ENCODE measurements at places on chromosomes 11 and 22.
A peak's percentile ranks its signal among the peaks of the same experiment; 100 is the strongest.

DNA sequence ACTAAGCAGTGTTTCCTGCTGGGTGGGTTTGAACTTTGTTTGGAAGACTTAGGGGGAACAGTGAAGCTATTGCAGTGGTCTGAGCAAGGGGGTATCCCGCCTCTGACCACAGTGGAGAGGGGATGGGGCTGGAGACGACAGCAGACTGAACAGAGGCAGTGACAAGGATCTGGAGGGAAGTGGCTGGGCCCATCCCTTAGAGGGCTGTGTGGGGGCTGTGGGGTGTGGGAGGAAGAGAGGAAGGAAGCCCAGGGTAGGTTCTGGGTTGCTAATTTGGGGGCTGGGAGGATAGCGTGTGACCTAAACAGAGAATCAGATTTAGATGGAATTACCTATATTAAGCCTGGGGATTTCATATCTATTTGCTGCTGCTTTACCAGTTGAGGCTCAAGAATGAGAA lies 70.7 kb downstream of the BMAL1 start:
- no peak for DNase-seq

- no peak for DNase-seq
Observed at GRCh38 chr22:50236731-50237409, 8.0 kb downstream of the TUBGCP6 start.

DNA sequence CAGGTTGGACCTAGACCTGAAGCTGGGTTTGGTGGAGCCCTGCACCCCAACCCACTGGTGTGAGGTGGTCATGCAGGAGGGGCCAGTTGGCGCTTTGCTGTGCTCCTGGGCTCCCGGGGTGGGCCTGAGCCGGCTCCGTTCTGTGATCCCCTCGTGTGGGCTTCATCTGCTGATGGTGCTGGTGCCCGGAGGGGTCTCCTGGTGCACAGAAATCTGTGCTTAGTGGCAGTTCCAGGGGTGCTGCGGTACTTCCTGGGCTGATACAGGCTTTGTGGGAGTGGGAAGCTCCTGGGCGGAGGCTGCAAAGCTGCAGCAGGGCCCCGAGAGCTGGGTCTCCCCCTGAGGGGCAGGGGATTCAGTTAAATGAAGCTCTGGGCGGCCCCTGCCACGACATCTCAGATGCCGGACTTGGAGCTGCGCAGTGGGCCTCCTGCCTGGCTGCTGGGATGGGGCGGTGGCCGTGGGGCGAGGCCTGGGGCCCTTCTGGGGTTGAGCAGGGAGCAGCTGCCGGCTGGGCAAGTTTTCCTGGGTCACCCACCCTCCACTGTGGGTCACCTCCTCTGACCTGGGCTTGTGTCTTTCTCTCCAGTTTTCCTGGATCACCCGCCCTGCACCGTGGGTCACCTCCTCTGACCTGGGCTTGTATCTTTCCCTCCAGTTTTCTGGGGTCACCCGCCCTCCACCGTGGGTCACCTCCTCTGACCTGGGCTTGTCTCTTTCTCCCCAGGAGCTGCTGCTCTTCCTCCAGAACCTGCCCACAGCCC lies 410.5 kb downstream of the TBC1D22A start:
- DNase-seq = no peak

DNA sequence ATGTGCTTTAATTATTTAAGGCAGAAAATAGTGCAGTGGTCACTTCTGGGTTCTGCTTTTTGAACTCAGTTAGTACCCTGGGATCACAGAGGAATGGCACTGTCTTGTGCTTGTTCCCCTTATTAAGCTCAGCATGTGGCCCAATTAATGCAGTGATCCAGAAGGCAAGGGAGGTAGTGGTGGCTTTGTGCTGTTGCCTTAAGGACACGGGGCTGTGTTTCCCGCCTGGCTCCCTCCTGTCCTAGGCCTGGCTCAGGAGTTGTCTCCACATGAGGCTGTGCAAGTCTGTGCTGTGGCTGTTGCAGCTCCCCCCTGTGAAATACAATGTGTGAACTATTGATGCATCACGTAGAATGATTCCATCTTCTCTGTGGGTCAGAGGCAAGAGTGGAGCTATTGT lies 49.2 kb upstream of the CABP7 start:
- no peak for DNase-seq

- no peak for DNase-seq
Observed at GRCh38 chr11:34443136-34443535, 4.4 kb downstream of the CAT start.

DNA sequence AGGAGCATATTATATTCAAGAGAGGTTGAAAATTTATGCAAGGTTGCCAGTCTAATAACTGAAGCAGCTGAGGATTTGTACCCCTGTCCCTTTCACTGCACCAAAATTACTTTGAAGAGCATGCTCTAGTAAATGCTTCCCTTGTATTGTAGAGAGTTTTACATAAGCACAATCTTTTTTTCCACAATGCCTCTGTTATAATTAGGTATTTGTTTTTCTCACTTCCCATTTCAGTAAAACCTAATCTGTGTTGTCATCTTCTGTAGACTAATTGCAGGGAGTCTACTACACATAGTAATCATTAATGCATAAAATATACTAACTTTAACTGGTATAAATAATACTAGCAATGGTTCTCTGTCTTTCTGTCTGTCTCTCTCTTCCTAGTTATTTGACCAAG lies 718.4 kb upstream of the ANO5 start:
- DNase-seq = no peak

DNA sequence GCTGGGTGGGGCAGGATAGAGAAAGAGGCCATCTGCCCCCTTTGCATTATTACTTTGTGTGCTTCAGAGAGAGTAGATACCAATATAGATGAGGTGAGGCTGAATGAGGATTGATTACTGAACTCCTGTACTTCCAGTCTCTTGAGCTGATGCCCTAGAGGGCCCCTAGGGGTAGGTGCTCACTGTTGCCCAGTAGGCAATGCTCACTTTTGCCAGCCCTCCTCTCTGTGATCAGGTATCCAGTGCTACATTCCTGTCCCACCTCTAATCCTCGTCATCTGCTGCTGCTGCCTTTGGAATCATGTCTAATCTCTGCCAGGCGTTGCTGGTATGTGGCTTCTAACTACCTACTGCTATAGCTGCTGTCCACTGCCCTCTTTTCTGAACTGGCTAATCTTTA lies 57.2 kb downstream of the CCDC83 start:
- no peak for DNase-seq

GRCh38 chr11:47361419-47361818 lies 8.9 kb upstream of the MYBPC3 start:
- no peak for DNase-seq

DNA sequence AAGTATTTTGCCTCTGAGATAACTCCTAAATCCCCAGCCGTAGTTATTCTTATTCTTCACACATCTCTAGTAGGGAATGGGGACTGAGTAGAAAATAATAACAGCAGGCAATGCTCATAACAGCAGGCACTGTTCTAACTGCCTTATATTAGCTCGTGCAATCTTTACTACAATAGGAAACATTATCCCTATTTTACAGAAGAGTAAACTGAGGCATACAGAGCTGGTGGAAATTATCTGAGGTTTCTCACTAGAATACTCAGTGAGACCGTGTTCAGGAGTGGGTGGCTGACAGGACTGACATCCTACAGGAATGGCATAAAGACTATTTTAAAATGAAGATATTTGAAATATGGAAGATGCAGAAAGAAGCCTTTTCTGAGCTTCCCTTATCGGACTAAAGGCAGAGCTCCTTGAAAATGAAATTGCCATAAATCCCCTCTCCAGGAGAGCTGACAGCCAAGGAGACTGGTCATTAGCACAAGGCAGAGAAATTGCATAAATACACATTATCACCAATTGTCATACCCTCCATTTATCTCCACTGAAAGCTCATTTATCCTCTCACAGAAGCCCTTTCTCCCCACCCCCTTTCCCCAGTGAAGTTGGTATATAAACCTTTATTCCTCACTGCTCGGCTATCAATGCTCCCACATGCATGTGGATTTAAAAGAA lies 93.9 kb downstream of the RASSF10 start:
- no peak for DNase-seq

GRCh38 chr11:61650781-61651571 lies 29.2 kb upstream of the DAGLA start:
- no peak for DNase-seq

GRCh38 chr11:25910086-25910485 lies 421.8 kb upstream of the ANO3 start:
- no peak for DNase-seq

DNA sequence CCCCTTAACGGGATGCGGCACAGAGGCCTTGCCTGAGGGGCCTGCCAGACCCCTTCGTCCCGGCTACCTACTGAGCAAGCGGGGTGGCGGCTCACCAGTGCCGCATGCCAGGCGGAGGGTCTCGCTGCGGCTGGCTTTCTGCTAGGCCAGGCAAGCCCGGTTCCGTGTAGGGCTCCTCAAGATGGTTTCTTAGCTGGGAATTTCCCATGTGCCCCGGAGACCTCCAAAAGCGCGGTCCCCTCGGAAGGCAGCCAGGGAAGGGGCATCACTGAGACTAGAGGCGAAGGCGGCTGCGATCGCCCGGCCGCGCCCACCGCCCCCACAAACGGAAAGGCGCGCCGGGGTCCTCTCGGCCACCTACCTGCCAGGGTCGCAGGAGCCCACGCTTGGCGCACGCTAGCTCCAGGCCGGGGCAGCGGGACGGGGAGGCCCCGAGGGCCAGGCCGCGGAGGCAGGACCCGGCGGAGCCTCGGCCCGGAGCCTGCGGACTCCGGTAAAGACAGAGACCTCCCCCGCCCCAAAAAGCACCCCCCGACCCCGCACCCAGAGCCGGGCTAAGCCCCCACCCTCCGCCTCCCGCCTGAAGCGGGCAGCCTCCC lies 23.8 kb downstream of the MICAL3 start:
- peak; percentile 34 for DNase-seq

GRCh38 chr11:118436639-118437207 lies 431 bp downstream of the KMT2A start:
- DNase-seq = peak; percentile 57

- no peak for DNase-seq
Observed at GRCh38 chr11:36945384-36945783, 347.3 kb upstream of the RAG2 start.

DNA sequence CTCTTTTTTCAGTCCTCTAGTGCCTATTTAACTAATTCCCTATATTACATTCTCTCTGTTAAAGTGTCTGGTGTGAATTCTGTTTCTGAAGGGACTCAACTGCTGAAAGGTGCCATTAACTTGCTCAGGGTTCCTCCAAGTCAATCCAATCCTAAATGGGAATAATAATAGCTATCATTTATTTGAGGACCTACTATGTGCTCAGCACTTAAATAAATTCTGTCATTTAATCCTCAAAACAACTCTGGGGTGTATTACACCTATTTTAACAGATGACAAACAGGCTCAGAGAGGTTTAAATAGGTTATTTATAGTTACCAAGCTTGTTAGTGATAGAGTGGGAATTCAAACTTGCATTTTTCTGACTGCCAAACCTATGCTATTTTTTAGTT lies 40.6 kb upstream of the POLD3 start:
- no peak for DNase-seq

DNA sequence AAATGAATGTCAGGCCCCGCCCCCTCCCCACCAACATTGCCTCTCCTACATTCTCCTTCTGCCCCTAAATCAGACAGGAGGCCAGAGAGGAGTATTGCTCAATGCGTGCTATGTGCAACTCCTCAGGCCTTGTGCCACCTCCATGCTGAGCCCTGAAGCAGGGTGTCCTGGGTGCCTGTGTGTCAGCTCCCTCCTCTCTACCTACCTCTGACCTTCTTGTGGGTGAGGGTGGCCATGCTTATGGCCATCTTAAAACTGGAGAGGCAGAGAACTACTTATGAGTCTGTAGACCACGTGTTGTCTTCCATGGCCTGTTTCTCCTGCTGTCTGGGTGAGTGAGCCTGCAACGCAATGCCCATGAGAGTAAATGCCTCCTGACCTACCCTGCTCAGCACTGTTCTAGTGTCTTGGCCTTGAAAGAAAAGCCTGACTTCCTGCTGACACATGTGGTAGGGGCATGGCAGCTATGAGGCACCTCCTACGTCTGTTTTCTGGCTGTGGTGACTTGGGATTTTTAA lies 10.5 kb downstream of the MCAM start:
- DNase-seq = no peak

DNA sequence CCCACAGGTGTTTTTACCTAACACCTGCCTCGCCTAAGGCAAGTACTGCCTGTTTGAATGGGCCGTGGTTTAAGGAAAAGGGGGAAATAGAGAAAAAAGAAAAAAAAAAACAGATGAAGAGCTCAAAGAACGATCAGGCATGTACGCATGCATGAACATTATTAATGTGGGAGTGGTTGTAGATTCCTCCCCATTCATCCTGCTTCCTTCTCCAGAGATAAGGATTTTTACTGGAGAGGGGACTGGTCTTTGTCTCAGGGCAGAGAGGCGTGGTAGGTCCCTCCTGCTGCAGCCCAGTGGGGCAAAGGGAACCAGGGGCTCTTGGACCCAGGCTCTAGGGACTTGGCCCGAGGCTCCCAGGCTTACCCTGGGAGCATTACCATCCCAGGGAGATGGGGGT lies 23.1 kb downstream of the RPS6KA4 start:
- DNase-seq = no peak

- DNase-seq = no peak
Observed at GRCh38 chr11:2807801-2808241, 77.8 kb downstream of the CDKN1C start.

DNA sequence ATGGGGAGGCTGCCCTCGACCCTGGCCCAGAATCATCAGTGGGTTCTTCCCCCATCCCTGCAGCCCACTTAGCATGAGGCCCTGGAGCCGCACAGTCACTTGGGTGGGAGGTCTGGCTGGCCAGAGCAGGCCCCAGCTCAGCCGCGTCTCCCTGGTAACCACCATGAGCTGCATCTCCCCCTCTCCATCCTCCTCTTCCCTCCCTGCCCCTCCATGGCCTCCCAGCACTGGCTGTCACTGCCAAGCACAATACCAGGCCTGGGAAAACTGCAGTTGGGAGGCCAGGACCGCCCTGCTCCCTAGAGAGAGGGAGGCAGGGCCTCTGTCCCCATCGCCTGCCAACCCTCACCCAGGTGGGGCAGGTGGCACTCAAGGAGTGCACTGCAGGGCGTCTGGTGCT lies 8.0 kb downstream of the CSDC2 start:
- DNase-seq = no peak

- DNase-seq = no peak
Observed at GRCh38 chr11:47369676-47370075, 8.7 kb downstream of the SPI1 start.

DNA sequence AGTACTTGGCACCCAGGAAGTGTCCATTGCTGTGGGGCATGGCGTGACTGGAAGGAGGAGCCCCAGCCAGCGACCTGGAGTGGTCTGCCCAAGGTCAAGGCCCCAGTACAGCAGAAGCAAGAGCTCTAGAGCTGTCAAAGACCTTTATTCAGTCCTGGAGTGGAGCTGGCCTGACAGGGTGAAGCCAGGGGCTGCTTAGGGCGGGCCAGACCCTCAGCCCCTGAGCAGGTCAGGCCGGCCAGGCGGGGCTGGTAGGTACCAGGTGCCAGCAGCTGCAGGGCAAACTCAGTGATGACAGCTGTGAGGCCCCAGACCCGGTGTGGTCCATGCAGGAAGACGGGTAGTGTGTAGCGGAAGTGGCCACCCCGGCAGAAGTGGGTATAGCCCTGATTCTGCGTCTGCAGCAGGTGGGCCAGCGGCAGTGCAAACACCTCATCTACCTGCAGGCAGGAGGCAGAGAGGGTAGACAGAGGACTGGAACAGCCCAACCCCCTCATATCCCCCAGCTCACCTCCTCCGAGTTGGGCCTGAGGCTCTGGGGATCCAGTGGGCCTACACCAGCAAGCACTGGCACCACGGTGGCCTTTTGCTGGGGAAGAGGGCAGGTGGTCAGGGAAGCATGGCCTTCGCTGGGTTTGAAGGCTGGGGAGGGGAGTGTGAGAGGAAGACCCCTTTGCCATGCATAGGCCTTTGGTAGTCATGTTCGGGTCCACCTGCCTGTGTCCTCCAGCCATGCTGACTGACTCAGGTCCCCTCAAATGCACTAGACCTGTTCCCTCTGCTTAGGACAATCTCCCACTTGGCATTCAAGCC lies 1.7 kb downstream of the NUDT8 start:
- no peak for DNase-seq
